ENCODE measurements at places on chromosomes 1 and 21.
A peak's percentile ranks its signal among the peaks of the same experiment; 100 is the strongest.

GRCh38 chr1:201153474-201154388 is 543 bp downstream of the TMEM9 start:
- peak; percentile 29 for DNase-seq

GRCh38 chr1:214475746-214476145 is 75.7 kb downstream of the PTPN14 start:
- peak; percentile 36 for DNase-seq

DNA sequence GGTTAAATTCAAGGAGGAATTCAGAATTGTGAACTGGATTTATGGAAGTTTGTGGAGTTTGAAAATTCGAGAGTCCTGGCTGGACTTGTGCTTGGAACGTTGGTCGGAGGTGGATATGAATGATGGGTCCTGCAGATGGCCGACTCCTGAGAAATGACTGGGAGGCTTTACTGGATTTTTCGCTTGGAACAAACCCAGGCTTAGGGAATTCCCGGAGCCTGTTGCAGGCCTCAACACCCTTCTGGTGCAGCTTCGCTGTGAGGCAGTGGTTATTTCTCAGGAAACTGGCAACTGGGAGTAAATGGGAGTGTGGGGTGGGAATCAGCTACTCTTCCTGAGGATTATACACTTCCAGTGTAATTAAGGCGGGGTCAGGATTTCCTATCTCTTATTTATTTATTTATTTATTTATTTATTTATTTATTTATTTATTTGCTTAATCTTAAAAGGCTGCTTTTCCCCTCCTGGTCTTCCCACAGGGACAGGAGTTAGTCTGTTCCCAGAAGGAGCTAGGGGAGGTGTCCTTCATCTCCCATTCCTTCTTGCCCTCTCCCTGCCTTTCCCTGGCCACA is 21.1 kb downstream of the MAPKAPK2 start:
- DNase-seq, result peak; percentile 47

GRCh38 chr1:28965271-28965870 is 51.0 kb downstream of the EPB41 start:
- DNase-seq, result no peak

DNA sequence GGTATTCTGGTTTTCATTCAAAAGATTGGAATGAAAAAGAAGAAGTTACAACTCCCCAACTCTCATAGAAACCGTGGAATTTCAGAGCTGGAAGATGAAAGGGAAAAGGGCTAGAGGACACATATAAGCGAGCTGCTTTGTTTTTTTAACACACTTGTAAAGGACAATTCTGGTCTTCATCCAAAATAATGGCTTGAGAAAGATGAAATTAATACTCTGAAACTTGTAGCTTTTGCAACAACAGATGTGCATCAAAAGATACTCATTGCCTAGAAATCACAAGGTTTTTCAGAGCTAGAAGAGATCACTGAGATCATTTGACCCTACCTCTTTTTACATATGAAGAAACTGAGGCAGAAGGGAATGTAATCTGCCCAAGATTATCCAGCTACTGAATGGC is 25.6 kb downstream of the NR5A2 start:
- no peak for DNase-seq

- DNase-seq, result no peak
These were observed at the start of gene LPAR3 for GRCh38 chr1:84892705-84893618. LPAR3 (minus strand) TSS chr1:84893206; CDS start chr1:84866120, 27,086 bp downstream.

- no peak for DNase-seq
These were observed 310.9 kb downstream of the KIF26B start for GRCh38 chr1:245465666-245466065.

All from astrocyte (in vitro differentiated cells and primary cell).